T-cell (primary cell): ENCODE measurements at places on chromosomes 5 and 9.

- DNase-seq = no peak
Measured at GRCh38 chr9:12681620-12682019, 11.6 kb upstream of the TYRP1 start.

- DNase-seq = no peak
Measured at GRCh38 chr5:14204011-14204670, 61.0 kb downstream of the TRIO start.

DNA sequence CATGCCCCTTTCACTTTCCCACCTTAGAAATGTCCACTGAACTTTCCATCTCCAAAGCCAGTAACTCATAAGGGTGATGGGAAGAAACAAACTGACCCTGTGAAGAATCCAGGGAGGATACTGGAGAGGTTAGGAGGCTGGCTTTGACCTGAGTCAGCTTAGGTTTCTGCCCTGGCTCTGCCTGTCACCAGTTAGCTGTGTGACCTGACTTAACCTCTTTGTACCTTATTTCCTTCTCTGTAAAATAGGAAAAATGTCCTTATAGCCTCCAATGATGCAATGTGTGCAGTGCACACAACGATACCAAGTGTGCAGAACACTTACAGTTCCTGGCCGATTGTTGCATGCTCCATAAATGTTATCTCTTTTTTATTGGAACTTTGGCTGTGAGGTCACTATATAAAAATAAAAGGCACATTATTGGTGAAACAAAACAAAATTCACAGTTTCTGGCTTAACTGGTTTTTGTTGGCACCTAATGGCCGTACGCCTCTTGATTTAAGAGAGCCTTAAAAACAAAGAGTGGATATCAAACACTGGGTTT, 37.8 kb downstream of the GABRP start:
- DNase-seq = no peak

- no peak for DNase-seq
Measured at GRCh38 chr5:32604800-32605765, 19.7 kb downstream of the SUB1 start.

GRCh38 chr9:34558919-34559623, 30.5 kb downstream of the CNTFR start:
- DNase-seq = no peak

DNA sequence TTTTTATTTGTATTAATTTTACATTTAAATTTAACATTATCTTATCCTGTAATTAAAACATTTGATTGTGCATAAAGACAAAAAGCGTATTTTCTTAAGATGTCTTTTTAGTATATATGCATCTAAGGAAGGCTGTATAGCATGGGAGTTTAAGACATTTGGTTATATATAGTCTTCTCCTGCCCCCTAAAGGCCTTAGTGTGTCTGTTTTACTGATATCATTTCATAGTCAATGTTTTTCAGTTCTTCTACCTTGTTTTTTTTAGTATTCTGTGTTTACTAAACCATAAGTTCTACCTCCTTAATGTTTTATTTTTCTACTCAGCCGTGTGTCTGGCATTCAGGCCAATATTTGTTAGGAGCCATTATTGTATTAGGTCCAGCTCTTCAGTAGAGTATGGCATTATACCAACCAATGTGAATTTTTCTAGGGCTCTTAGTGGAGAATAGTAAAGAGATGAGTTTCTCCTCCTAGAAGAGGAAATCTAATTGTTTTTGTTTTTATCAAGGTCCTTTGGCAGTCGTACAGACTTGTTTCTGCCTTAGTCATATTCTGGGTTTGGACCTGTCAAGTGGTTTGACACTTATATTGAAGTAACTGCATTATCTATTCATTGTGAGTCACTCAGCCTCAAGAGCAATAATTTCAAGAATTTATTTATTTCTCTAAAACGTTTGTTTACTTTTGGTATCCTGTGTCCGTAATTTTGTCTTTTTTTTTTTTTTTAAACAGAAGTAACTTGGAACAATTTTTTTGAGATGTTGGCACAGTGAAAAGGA, 74.8 kb downstream of the SLF1 start:
- no peak for DNase-seq

GRCh38 chr5:59368951-59369350, 524.6 kb downstream of the PDE4D start:
- no peak for DNase-seq

GRCh38 chr5:173050791-173051190, 5.4 kb upstream of the CREBRF start:
- no peak for DNase-seq

- DNase-seq = no peak
Measured at GRCh38 chr5:38718771-38719391, 126.9 kb upstream of the OSMR start.

DNA sequence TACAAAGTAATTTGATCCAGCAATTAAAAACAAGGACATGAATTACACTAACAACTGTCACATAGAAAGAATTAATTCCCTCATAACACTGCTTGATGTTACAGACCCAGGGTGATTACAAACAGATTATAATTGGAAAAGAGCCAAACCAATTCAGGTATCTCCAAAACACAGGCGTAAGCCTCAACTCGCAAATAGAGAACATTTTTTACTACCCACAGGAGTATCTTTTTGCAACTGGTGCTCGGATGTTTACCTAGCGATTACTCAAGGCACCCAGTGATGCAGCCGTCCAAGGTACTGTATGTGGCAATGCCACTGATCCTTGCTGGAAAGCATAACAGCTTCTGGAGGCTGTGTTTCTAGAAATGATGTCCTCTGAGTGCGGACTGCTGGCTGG, 386.1 kb upstream of the KIF2A start:
- DNase-seq = no peak

GRCh38 chr5:176642675-176643490, 4.4 kb upstream of the TSPAN17 start:
- DNase-seq = no peak

- no peak for DNase-seq
Measured at GRCh38 chr5:54329731-54330709, 19.6 kb upstream of the ARL15 start.

- no peak for DNase-seq
Measured at GRCh38 chr5:154367101-154367500, 78.7 kb upstream of the SAP30L start.

DNA sequence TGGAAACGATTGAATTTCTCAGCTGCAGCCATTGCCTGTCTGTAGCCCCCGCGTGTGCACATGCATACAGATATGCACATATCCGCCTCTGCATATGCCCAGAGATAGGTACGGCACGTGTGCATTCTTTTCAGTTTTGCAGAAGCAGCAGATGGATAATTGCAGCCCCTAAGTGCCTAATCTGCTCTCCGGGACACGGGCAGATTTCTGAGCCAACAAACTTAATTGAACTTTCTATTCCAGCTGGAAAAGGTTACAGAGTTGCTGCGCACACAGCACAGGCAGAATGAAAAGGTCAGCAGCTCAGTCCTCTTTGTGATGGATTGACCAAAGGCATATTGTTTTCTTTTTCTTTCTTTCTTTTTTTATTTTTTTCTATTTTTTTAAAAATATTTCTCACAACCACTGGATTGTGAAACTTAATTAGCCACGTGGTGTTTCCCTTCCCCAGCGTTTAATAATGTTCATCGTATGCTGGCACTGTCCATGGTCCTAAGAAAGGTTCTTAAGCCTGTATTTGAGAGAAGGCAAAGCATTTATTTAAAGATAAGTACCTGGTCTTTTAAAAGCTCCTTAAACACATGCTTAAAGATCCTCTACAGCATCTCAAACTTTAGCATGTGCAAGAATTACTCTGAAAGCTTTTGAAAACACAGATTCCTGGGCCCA, 270.2 kb upstream of the BRINP1 start:
- no peak for DNase-seq

- DNase-seq = no peak
Measured at GRCh38 chr9:83405759-83406158, 132.4 kb downstream of the FRMD3 start.

- no peak for DNase-seq
Measured at GRCh38 chr5:176671890-176672747, 24.8 kb downstream of the TSPAN17 start.

- no peak for DNase-seq
Measured at GRCh38 chr5:35608881-35609779, 8.5 kb upstream of the SPEF2 start.

GRCh38 chr9:120388003-120388855, 191.7 kb downstream of the CDK5RAP2 start:
- DNase-seq = no peak

- DNase-seq = no peak
Measured at GRCh38 chr9:18717759-18718158, 243.8 kb downstream of the ADAMTSL1 start.

DNA sequence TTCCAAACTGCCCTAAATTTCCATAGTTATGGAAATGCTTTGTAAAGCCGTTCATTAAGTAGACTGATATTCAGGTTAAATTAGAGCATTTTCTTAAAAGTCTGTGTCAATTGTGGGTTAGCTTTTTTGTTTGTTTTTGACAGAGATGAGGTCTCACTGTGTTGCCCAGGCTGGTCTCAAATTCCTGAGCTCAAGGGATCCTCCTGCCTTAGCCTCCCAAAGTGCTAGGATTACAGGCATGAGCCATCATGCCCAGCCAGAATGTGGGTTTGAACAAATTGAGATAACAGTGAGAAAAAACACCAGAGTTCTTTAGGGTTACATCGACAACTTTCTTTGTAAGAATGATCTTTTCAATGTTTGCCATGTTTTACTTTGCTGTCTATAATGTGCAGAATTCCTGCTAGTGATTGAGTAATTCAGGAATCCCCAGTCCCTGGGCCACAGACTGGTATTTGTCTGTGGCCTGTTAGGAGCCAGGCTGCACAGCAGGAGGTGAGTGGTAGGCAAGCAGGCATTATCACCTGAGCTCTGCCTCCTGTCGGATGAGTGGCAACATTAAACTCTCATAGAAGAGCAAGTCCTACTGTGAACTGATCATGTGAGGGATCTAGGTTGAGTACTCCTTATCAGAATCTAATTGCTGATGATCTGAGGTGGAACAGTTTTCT, 80.5 kb downstream of the RAI14 start:
- no peak for DNase-seq

GRCh38 chr5:135718651-135719050, 115.8 kb upstream of the SLC25A48 start:
- no peak for DNase-seq

GRCh38 chr9:85741095-85741874, 469 bp downstream of the AGTPBP1 start:
- peak; percentile 69 for DNase-seq

- DNase-seq = no peak
Measured at GRCh38 chr9:78351816-78352215, 54.9 kb downstream of the PSAT1 start.

GRCh38 chr5:14739538-14739937, 75.0 kb downstream of the OTULIN start:
- DNase-seq = no peak

DNA sequence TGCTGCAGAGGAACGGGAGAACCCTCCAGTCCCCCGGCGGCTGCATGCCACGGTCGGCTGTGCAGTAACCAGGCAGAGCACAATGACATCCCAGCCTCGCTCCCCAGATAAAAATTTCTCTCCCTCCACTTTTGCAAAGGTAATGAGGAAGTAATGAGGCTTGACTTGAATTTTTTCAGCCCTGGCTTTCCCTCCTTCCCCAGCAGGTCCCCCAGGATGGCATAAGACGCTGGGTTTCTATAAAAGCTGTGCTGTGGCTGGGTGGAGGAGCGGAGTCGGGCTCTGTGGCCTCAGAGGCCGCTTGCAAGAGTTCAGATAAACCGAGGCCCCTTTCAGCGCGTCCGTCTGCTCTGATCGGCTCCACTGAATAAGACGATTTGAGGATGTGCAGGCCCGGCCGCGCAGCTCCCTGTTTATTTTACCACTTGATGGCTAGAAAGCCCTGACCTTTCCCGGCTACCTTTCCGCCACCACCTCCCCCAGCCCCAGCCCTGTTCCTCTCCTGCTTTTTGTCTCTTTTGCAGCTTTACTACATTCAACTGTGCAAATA, 351.9 kb upstream of the IRX2 start:
- DNase-seq = no peak

DNA sequence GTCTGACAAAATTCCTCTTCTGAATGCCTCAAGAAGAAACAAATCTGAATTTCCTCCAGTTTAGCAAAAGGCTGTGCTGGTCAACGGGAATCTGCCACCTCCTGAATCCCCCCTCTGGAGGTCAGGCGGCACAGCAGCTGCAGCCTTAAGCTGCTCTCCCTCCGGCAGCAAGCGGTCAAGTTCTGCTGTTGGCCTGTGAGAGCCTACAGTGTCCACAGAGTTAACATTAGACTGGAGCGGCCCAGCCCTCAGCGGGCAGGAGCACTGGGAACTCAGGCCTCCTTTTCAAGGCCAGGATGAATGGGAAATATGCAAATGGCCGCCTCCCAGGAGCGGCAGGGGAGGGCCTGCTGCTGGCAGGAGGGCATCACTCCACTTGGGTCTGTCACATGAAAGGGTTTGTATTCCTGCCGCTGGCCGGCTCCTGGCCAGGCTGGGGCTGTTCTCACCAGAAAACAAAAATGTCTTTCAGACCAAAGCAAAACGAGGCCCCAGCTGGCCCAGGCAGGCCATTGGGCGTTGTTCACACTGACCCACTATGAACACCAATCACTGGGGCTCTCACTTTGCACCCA, 8.2 kb downstream of the ACSL6 start:
- DNase-seq = no peak

DNA sequence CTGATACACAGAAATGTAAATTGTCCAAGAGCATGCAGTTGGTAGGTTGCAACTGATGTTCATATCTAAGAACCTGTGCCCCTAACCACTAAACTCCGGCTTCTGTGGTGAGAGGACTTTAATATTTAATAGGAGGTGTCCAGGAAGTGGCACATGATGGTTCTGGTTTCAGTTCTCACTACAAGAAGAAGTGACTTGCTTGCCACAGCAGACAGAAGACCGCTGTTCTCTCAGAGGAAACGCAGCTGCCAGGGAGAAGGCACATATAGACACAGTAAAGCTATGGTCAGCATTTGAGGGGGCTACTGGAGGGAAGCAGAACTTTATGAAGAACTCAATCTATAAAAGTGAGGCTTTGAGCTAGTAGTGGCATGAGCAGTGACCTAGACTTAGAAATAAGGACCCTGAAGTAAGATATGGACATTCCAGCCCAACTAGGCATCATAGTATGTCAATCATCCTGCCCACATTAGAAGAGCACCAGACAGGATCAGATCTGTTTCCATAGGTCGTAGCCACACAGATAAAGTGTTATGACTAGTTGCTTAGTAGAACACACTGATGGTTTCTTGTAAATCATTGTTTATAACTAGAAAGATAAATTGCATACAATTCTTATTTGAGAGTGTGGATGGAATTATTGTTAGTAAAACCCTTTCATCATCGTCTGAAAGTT, 36.4 kb upstream of the DAB2 start:
- DNase-seq = no peak

GRCh38 chr5:94849821-94850736, 231.6 kb downstream of the SLF1 start:
- peak; percentile 8 for DNase-seq

GRCh38 chr5:168786147-168786546, 207.0 kb upstream of the PANK3 start:
- DNase-seq = no peak
